ENCODE measurements at places on chromosomes 11 and 22.

- peak; percentile 29 for DNase-seq
These were observed 31.3 kb downstream of the SLC1A2 start for GRCh38 chr11:35388061-35388460.

DNA sequence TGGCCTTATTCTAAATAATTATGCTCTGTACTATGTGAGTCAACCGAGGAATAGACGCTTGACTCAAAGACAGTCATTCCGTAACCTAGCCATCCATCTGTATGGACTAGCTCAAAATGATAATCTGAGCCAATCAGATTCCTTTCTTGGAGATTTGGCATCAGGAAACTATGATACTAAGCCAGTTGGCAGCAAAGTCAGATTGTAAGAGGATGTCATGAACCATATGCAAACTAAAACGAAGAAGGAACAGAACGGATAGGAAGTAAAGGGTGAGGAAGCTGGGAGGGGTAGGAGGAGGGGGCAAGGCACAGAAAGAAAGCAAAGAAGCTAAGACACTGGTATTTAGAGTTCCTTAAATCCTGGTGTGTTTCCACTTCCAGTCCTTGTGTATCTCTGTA lies 10.7 kb upstream of the SESN3 start:
- peak; percentile 15 for DNase-seq

- DNase-seq: peak; percentile 40
These were observed 12.4 kb upstream of the DSCAML1 start for GRCh38 chr11:117809236-117810055.

- DNase-seq: no peak
These were observed 47.5 kb downstream of the SC5D start for GRCh38 chr11:121340032-121340580.

Measured in AG10803 (cell line).